ENCODE measurements at places on chromosomes 3 and 15.

- no peak for DNase-seq
Observed at GRCh38 chr3:101252945-101253344, 67.4 kb downstream of the IMPG2 start.

DNA sequence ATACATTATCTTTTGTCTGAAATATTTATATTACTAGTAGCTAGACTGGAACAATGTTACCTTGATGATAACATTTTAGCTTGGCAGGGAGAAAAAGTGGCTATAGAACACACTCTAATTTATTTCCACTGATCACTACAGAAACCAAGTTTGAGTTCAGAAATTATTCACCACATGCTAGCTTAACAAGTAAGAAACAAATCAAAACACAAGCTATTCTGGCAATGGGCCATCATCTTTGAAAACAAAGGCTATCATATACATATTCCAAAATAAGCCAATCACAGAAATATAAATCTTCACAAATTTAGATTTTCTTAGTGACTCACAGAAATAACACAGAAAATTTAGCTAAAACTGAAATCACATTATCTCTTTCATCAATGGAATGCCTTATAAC, 17.1 kb downstream of the AQR start:
- no peak for DNase-seq

DNA sequence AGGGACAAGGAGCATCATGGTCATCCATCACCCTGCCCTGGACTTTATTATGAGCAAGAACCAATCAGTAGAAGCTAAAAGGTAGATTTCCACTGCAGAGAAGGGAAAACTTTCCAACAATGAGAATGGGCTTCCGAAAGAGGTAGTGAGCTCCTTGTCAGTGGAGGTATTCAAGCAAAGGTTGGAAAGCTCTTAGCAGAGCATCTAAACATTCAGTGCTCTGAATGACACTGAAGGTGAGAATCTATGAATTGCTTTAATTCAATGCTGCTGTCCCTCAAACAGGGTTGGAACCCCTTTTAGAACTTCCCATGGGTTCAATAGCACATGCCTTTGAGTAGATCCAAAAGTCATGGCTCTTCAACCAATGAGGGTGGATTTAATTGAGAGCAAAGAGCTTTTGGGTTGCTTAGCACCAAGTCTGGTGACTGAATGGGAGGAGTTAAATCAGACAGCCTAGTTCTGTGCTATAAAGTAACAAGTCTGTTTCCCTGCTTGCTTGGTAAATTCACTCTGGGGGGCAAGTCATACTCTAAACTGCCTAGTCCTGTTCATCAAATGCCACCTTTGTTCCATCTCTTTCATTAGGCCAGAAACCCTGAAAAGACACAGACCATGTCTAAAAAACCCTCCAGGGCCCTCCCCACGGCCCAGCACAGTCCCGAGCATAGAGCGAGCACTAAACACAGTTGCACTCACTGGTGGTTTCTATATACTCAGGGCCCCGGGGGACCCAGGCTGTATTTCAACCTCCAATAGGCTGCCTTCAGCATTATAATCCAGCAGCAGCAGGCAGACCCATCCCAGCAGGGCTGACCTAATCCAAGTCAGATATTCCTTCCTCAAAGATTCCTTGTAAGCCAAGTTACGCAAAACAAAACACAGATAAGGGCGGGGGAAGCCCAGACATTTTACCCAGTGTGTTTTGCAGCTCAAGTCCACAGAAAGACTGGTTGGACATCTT, 161.2 kb downstream of the MEGF11 start:
- DNase-seq: no peak

DNA sequence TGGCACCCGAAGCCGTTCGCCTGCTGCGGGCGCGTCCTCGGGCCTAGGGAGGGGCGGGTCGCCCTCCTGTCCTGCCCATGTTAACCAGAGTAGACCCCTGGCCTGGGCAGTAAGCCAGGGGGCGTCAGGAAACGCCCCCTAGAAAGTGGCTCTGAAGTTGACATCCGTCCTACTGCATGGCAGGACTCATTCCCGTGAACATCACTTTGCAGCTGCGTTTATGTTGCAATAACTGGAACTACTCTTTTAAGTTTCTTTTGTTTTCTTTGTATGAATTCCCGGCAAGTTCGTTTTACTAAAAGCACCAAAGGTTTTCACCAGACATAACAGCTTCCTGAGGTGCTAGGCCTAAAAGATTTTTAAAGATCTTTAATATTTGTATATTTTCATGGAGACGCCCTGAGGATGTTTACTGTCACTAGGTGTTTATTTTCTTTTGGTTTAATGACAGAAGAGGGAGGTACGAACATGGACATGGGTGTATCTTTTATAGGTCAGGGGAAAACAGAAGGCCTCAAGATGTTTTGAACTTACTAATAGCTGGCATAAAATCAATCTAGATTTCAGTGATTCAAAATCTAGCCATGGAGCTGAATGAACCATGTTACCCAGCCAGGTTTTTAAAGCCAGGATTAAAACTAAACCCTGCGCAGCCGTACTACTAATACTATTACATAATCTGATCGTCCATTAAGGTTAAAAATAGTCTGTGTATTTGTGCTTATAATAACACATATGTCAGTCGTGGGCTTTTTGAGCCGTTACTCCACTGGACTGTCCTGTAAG, 1.0 kb downstream of the C15orf61 start:
- no peak for DNase-seq

- no peak for DNase-seq
Observed at GRCh38 chr3:157240408-157240807, 80.5 kb upstream of the CCNL1 start.

- DNase-seq: no peak
Observed at GRCh38 chr3:62586356-62586755, 213.0 kb upstream of the FEZF2 start.

DNA sequence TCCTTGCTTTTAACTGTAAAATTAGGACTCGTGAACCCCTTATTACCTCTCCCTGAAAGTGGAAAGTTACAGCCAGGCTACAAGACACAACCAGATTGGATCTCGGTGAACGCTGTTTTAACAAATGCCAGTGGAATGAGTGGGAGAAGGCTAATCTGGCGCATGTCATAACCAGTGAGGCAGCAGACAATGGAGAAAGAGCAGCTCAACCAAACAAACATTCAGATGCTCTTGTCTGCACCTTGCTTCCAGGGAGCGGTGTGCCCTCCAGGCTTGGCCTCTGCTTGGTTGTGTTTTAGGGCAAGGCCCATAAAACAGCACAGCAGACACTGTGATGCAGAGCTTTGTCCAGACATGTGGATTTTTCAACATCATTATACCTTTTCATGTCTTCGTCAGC, 45.9 kb upstream of the ATP1B3 start:
- no peak for DNase-seq

DNA sequence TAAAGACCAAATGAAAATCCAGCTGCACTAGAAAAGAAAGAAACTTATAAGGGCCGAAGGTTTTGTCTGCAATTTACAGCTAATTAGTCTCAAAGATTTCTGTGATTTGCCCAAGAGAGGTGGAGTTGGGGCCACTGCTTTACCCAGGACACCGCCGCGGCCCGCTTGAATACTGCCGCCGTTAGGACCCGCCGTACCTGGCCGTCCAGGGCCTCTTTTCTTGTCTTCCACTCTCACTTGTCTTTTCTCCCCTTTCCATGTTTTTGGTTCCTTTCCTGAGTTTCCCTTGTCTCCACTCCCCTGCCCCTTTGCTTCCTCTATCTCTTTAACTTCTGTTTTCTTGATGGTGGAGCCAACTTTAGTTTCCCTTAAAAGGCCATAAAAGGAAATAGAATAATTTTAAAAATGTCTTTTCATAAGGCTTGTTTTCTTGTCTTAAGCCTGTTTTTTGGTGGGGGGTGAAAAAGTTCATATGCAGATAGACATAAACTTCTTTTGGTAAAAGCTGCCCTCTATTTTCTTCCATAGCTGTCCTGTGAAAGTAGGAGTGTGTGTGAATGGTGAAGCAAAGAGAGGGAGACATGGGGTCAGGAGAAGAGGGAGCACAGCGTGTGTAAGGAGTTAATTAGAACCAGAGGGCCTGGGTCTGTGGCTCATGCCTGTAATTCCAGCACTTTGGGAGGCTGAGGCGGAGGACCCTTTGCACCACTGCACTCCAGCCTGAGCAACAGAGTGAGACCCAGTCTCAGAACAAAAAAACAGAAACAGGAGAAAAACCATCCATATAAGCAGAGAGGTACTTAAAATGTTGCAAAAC, 16.0 kb upstream of the CCNL1 start:
- DNase-seq: no peak

DNA sequence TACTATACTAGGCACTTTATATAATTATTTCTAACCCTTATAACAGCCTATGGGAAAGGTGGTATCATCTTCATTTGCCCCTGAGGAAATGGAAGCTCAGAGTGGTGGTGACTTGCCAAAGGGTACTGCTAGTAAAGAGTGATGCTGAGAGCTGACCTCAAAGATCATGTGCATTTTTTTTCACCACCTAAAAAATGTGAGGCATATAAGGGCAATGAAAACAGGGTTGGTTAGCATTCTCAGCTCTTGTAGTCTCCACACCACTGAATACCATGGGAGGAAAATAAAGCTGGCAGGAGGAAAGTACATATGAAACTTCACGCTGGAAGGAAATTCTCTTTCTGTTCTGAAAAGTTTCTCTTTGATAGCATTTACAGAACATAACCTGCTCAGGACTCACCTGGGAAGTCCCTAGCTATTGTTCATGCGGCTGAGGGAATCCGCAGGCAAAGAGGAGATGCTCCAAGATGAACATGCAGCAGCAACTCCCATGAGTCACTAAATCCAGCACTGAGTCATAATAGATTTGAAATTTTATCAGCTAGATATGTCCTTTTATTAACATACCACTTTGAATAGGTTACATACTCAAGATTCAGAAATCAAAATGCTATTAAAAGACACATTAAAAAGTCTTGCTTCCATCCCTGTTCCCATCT, 17.3 kb downstream of the FAIM start:
- no peak for DNase-seq

DNA sequence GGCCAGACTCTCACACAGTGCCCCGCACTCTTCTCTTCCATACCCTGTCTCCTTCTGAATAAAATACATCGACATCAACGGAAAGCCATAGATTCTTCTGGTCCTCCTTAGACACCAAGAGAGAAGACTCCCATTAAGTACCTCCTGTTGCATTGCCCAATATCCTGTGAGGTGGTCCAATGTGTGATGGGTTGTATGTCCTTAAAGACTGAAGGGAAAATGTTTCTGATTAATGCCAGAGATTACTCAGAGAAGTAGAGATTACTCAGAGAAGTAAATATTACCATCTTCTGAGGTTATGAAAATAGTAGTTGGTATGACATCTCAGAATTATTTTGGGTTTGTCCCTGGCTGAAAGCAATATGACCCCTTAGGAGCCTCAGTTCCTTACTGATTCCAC, 60.8 kb upstream of the GALNT15 start:
- DNase-seq: no peak

DNA sequence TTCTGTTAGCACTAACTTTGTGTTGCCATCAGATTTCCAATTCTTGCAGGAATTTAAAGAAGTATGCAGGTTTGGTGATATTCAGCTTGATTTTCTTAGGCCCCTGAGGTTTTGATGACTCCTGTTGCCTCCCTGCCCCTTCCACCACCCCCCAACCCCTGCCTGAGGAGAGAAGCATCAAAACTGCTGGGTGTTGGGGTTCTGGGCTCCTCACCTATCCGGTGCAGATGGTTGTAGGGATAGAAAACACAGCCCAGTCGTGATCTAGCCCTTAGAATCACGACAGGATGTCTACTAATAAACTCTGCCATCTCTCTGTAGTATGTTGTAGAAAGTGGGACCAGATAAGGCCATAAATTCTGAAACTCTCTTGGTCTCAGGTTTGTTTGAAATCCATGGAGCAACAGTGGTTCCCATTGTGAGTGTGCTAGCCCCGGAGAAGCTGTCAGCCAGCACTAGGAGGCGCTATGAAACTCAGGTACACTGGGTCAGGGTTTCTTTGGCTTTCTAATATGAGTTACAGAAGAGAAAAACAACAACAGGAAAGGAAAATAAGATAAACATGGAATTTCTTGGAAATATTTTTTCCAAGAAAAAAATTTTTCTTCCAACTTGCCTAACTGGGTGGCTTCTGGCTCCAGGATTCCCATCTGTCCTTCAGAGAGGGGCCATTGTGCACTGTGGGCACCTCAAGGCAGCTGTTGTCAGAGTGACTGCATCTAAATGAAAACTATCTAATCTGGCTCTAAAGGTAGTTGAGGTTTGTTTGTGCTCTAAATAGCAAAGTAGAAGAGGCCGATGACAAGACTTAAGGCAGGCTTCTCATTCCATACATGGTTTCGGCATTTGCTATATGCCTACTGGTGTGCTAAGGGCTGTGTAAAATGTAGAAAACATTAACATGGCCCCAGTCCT, 8.7 kb downstream of the SRP14 start:
- no peak for DNase-seq

DNA sequence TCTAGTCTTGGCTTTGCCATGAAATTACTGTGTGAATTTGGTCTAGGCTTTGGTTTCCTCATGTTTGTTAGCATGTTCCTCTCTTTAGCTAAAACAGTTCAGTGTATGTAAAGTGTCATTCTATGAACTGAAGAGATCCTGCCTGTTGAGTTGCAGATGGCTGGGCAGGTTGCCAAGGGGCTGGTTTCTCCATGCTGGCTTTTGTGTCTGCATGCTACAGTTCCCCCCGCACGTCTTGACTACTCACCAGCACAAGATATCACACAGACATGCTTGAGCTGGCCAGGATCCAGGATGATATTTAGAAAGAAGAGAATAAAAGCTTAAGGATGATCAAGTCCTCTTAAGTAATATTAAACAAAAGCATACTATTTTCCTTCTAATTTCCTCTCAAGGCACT, 90.2 kb downstream of the CERS3 start:
- DNase-seq: no peak

- DNase-seq: no peak
Observed at GRCh38 chr3:136473716-136474326, 223.7 kb downstream of the PCCB start.

DNA sequence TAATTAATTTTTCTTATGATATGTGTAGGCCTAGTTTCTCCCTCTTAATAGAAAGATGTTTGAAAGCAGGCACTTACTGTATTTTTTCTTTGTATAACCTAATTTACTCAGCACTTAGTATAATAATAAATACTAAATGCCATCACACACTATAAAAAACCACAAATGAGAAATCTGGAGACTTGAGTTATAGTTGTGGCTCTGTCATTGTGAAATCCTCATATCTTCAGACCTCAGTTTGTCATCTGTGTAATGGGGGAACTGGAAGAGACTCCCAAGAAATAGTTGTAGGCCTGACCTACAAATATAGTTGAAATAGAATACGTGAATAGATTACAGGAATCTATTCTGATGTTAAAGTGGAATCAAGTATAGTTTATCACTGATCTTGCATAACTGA, 287.6 kb upstream of the DPH6 start:
- no peak for DNase-seq

GRCh38 chr3:63993653-63994079, 29.6 kb downstream of the PSMD6 start:
- no peak for DNase-seq

DNA sequence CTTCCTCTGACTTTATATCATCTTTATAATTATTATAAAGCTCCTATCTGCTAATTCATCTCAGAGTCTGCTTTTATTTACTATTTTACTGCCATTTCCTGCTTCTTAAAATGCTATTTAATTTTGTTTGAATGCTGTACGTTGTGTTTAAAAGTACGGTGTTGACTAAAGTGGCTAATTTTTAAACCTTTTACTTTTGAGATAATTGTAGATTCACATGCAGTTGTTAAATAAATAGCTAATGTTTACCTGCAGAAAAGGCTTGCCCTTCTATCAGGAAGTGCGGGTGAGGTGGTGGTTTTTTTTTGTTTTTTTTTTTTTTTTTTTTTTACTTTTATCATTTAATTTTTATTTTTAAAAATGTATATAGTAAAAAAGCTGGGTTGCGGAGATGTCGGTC, 41.3 kb downstream of the XYLB start:
- DNase-seq: no peak

- DNase-seq: no peak
Observed at GRCh38 chr3:13702286-13702685, 153.4 kb downstream of the FBLN2 start.

GRCh38 chr3:30305021-30305420, 301.4 kb upstream of the TGFBR2 start:
- no peak for DNase-seq
